ENCODE measurements at places on chromosomes 5 and 9.

GRCh38 chr5:65779643-65780042 is 57.6 kb downstream of the NLN start:
- DNase-seq = no peak

- DNase-seq = no peak
Observed at GRCh38 chr5:106876298-106876622, 794.5 kb downstream of the EFNA5 start.

- DNase-seq = peak; percentile 20
Observed at GRCh38 chr5:72611118-72611730, 104.0 kb upstream of the ZNF366 start.

GRCh38 chr5:160311491-160312133 is 752 bp downstream of the CCNJL start:
- DNase-seq = no peak

DNA sequence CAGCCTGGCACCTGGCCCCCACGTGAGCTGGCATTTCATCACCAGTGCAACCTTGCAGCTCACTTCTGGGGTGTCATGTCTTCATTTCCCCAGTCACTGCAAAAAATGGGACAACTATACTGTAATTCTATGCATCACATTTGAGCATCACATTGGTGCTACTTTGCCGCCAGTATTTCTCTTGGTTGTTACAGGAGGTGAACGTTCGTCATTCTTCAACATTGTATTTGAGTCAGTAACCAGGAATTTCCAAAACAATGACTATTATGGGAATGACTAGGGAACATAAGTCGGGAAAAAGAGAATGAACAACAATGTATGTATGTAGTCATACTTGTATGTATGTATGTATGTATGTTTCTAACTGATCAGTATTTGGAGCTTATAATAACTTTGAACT is 1278.0 kb downstream of the EFNA5 start:
- DNase-seq = no peak

GRCh38 chr5:180399401-180400215 is 46.5 kb upstream of the GFPT2 start:
- DNase-seq = no peak

GRCh38 chr5:111676466-111676865 is 80.5 kb downstream of the NREP start:
- no peak for DNase-seq

DNA sequence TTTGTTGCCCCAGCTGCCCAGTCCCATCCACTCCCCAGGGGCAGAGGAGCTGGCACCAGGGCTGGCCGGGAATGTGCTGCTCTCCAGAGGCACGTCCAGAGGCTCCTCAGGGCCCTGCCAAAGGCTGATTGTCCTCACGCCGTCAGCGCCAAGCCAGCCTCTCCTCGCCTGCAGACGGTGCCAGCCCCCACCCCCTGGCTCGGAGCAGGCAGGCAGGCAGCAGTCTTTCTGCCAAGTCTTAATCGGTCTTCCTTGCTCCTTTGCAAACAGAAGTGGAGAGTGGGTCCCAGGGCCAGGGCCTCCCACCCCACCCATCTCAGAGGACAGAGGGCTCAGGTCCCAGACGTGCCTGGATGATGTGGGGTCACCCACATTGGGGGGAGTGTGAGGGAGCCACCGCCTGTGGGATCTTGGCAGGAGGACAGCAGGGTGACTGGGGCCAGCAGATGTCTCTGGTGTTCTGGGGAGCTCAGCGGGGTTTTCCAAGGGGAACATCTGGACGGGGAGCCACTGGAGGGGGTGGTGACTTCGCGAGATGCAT is 36.3 kb downstream of the FAM163B start:
- DNase-seq = no peak

GRCh38 chr9:89701221-89701798 is 96.5 kb downstream of the GADD45G start:
- no peak for DNase-seq

- DNase-seq = peak; percentile 83
Observed at GRCh38 chr9:109320742-109321448, at the start of gene EPB41L4B. TSS of gene EPB41L4B (minus strand) at chr9:109321059. CDS start at chr9:109320446, 613 bp downstream.

DNA sequence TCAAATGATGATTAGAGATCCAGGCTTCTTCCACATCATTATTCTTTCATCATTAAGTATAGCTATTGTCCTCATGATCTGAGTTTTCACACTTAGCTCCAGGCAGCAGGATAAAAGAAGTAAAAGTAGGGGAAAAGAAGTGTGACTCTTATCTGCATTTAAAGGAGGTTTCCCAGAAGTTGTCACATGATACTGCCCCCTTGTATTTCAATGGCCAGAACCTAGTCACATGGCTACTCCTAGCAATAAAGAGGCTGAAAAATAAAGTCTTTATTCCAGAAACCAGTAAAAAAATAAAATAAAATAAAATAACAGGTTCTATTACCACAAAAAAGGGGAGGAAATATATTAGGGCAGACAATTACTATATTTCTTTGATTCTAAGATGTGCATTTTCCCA is 5.3 kb upstream of the NDUFS4 start:
- no peak for DNase-seq

DNA sequence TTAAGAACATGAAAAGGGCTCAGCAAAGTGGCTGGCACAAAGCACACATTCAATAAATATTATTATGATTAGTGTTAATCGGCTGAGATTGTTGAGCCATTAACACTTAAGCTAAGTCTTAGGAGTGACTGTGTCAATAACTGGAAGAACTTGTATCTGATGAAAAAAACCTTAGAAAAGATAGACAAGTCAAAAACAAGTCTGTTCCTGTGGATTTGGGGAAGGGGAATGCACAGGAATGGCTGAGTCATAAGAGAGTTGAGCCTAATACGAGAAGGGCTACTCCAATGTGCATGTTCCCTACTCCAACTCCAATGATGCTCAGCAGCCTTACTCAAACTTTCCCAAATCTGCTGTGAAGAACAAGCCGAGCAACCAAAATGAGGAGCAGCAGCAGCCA is 53.9 kb downstream of the MED27 start:
- no peak for DNase-seq

DNA sequence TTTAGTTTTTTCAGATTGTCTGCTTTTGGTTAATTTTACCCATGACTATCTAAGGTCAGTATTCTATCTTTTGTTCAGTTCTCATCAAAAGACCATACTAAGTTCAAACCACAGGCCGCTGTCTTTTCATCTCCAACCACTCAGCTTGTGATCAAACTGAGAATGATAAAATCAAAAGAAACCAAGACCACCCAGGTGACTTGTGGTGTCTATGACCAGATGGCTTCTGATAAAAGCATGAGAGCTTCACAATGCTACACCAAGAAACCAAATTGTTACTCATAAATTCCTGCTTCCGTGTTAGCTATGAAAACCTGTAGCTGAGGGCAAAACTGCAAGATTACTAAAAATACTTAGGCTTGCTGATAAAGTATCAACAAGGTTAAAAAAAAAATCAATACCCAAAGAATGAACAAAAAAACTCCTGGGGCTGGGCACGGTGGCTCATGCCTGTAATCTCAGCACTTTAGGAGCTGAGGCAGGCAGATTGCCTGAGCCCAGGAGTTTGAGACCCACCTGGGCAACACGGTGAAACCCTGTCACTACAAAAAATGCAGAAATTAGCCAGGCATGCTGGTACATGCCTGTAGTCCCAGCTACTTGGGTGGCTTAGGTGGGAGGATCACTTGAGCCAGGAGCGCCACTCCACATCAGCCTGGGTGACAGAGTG is 25.8 kb upstream of the GPX8 start:
- DNase-seq = no peak

DNA sequence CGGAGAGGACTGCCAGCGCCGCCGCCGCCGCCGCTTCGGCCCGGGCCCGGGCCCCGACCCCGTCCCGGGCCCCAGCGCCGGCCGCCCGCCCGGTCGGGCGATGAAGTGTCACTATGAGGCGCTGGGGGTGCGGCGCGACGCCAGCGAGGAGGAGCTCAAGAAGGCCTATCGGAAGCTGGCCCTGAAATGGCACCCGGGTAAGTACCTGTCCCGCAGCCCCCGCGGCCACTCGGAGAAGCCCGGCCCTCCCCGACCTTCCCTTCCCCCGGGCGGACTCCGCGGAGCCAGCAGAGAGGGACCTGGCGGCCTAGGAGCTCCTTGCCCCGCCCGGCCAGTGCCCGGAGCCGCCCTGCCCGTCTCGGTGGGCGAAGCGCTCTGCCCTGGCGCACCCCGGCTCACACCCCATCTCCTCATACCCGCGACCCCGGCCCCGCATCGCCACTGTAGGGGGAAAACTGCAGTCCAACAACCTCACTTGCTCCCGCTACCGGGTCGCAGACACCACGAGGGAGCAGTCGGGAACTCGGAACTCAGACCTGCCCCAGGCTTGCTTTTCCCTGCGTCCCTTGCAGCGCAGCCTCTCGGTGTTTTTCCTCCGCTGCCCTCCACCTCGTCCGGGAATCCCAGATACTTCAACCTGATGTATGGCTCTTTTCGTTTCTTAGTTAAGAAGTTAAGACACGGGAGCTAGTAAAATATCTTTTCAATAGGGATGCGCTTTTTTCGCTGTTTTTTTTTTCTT is 532 bp downstream of the DNAJC21 start:
- peak; percentile 89 for DNase-seq

DNA sequence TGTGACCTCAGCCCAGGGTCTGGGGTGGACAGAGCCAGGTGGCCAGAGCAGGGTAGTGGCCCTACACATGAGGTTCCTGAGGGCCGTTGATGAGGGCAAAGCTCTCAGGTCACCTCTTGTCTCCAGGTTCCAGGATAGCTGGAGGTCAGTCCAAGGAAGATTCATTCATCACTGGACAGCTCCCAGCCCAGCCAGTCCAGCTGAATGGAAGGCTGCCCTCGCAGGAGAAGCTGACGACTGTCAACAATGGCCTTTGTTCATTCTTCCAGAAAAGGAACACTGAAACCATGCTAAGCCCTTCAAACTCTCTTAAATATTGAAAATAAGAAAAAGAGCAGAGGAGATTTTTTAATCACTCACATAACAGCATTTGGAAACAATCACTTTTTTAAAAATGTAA is 169.7 kb upstream of the TBCA start:
- DNase-seq = no peak

GRCh38 chr5:151454166-151454565 is 6.8 kb downstream of the SLC36A1 start:
- no peak for DNase-seq

- no peak for DNase-seq
Observed at GRCh38 chr5:7916171-7916804, 47.3 kb downstream of the MTRR start.

DNA sequence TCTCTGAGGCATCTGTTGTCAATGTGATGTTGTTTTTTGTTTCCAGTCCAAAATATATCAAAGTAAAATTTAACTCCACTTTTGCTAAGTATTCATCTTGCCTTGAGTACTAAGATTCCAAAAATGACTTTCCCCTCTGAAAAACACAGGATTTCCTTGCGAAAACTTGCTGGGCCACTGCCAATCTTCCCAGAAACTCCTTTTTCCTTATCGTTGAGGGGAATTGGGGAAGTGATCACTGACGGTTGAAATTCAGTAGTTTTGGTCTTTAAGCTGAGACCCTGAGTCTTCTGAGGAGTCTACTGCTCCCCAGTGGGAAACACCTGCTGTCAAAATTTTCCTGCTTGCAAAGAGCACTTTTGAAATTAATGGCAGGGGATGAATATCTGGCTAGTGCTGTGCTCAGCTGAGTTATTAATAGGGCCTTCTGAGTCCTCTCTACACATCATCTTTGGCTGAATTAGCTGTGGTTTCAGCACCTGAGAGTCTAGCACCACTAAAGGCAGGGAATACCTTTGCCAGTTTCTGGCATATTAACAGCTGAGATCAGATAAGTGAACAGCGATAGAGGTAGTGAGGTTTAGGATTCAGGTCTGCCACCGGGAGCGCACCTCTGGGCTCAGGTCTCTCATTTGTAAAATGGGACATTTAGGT is 18.0 kb downstream of the TLR4 start:
- no peak for DNase-seq

DNA sequence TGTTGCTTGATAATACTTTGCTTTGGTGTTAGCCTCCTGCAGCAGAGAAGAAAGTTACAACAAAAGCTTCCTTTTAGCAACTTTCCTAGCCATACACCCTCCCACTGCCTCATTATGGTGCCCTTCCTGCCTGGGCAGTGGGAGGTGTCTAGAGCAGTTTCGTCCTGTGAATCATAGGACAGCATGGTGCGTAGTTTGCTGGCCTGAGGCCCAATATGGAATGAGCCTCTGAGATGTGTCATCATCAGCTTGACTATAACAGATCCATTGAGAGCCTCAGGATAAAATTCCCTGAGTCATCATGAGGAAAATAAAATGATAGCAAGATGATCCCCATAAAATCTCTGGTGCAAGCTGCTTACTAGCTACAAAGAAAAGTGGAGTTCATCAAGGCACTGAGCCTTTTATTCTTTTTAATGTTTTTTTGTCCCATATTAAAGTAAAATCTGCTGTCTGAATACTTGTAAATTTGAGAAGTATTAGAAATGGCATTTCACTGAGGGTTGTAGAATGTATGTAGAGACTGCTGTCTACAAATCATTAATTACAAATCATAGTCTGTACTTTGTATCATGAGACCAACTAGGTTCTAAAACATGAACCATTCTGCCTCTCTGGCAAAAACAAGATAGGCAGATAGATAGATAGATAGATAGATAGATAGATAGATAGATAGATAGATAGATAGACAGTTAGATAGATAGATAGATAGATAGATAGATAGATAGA is 303.0 kb upstream of the PDE4D start:
- no peak for DNase-seq

DNA sequence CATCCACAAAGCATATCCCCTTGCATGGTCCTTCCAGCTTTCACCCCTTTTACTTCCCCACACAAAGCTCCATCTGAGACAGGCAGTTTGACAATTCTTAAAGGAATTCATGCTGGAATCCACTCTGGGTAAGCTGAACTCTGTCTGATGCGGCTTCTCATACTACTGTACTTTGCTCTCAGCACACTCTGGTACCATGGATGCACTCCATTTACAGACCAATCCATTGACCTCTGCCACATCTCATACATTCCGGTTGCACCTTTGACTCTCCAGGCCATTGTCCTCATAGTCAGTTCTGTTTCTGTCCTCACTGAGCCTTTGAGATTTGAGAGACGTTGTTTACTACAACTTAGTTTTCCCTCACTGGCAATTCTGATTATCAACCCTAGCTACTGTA is 12.2 kb downstream of the SPATA9 start:
- no peak for DNase-seq

DNA sequence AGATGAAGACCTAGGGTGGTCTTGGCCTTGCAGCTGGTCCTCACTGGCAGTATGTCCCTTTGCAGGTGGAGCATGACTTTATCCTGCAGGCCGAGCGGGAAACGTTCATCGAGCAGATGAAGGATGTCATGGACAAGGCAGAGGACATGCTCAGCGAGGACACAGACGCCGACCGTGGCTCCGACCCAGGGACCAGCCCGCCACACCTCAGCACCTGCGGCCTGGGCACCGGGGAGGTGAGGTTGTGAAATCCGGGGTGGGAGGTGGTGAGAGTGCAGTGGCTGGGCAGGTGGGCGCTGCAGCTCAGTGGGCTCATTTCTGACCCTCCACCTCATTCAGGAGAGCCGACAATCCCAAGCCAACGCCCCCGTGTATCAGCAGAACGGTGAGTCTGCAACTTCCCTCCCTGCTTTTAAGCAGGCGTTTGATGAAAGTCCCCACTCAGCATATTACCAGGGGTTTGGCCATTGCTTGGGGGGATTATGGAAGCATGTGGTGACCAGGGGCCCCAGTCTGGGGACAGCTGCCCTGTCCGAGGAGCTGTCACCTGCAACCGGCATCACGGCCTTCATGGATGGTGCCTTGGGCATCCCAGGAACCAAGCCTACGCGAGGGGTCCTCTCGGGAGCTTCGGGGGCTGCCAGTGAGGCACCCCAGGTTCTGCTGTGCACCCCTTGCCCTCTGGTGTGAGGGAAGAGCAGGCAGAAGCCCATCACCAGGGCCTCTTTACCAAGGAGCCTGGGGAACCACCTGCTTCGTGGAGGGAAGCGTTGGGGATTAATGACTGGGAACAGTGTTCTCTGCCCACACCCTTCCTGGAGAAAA is 84.0 kb downstream of the WNK2 start:
- no peak for DNase-seq
